Cortex of kidney (tissue), 1 donor: ENCODE measurements at places on chromosomes 2 and 18.

GRCh38 chr18:23131693-23132319 is 3.5 kb upstream of the CABLES1 start:
- no peak for DNase-seq

- no peak for DNase-seq
Measured at GRCh38 chr2:187617120-187617519, 62.9 kb upstream of the TFPI start.

DNA sequence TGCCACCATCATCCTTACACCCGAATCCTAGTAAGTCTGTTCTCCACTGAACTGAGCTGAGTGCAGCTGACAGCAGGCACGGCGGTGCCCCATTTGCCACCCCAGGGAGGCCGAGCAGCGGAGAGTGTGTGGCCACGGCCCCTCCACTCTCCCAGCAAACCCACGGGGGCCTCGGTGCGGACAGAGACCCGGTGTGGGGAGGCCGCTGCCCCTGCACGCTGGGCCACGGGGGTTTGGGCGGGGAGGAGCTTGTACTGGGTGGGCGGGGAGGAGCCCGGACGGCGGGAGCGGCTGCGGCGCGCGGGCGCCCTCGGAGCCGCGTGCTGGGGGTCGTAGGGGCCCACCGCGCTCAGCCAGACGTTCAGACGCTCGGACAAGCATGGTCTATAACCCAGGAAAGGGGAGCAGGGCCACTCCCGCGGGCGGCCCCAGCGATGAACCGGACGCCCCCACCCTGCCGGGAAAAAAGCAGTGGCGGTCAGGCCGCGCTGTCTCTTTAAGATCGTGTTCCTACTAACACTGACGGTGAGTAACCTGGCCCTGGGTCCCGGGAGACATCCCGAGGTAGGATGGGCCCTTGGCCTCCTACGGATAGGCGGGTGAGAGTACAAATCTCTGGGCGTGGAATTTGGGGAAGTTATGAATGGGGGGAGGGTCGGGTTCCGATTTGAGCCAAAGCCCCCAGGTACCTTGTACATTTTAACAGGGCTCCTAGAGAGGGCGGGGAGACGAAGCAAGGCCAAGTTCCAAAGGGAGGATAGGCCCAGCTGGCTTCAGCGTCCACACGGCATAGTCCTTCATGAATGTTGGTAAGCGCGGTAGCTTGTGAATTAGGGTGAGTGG is at the start of gene ITPRIPL1:
Gene ITPRIPL1, plus strand, starts transcription at position 277 of the 843 bp plus-strand sequence. Its CDS starts 523 bp downstream, at position 800.
- no peak for DNase-seq

GRCh38 chr2:236604575-236605344 is 35.1 kb downstream of the ACKR3 start:
- no peak for DNase-seq

GRCh38 chr2:29655391-29656086 is 265.8 kb downstream of the ALK start:
- no peak for DNase-seq

DNA sequence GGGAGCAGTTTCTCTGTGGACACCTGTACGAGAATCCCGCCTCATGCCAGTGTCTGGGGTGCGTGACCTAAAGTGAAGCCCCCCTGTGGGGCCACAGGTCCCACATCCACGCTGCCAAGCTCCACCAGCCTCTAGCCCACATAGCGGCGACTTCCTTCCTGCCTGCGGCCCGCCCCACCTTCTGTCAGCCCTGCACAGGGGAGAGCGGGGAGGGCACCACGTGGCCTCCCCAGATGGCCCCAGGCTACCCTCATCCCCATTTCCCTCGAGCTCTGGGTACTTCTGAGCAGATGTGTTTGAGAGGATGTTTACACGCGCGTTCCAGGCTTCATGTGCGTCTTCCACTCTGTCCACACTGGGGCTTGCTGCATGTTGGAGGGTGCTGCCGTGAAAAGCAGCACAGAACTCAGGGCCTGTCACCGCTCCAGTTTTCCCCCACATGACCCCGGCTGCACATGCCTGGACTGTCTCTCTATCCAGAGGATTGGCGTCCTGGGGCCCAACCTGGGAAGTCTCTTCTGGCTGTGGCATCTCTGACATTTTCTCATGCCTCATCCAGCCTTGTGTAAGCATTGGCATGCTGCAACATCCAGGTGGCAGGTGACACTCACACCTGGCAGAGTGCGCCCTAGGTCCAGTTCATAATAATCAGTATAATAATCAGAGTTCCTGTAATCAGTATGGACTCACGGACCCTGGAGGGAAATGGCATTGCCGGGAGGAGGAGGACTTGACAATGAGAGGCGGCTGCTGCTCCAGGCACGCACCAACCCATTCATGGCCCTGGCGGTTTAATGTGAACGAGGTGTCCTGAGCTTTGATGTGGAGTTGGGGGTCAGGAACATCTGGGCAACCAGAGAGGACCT is 146.3 kb upstream of the TWIST2 start:
- no peak for DNase-seq

GRCh38 chr2:52498077-52498750 is 1269.4 kb upstream of the CHAC2 start:
- no peak for DNase-seq

GRCh38 chr2:45227347-45227746 is 218.1 kb upstream of the SIX2 start:
- no peak for DNase-seq

DNA sequence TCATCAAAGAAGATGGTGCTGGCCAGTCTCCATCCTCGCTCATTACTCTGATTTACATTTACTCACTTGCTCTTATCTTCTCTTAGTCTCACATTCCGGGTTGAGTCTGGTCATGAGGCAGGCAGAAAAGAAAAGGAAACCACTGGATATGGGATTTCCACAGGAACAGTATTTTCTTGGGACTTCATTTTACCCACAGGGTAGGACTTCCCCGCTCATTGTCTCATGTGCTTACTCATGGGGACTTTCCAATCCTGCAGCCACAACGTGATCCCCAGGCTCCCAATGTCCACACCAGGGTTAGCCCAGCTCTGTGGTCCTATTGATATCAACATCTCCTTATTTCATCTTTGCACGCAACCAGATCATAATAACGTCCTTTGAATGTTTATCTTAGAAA is 373.8 kb downstream of the TMEM182 start:
- no peak for DNase-seq

DNA sequence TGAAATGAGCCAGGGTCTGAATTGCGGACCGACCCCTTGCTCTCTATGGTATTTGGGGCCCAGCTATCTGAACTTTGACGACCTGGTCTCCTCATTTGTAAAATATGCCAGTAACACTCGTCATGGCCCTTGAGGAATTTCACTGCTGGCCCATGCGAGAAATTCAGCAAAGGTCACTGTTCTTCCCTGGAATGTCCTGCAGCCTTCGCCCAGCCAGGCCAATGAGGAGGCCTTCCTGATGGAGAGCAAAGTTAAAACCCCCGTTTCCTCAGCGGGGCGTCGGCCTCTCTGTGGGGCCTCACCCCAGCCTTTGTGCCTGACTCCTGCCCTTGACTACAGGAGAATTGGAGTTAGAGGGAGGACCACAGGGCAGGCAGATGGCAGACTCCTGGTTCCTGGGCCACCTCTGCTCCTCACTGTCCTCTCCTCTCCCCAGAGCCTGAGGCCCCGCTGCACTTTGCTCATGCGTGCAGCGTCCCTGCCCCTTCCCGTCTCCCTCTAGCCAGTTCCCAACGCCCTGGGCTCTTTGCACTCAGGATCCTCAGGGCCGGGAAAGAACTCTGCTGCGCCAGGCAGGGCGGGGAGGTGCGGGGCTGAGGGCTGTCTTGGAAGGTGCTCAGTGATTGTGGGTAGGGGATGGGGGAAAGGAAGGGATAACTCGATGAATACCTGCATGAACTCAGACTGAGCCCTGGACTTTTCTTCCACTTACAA is 257.0 kb upstream of the RAB6C start:
- DNase-seq = no peak

GRCh38 chr18:58497845-58498244 is 131.0 kb downstream of the ALPK2 start:
- DNase-seq = no peak

- no peak for DNase-seq
Measured at GRCh38 chr18:1710114-1710513, 805.4 kb downstream of the ADCYAP1 start.

- DNase-seq = no peak
Measured at GRCh38 chr18:382423-382984, 114.7 kb upstream of the THOC1 start.

DNA sequence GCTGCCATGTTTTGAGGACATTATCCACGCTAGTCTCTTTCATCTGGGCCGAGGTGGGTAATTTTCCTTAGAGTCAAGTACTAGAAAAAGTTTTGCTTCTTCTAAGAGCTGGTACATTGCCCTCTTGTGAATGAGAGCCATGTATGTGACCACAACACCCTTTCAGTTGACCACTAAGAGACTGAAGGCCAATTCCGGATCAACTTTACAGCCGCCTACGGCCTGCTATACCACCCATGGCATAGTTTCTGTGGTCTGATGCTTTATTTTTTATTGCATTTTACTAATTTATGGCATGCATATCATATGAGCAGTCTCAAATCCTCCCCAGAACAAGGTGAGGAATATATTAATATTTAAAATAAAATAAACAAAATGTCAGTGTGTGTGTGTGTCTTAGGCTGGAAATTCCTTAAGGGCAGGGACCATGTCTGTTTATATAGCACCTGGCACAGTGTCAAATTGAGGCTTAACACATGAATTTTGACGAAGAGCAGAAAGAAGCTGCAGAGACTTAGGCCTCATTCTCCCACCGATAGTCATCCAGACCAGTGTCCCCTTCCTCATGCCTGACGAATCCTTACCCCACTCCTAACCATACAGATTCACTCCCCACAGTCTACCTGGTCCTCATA is 35.4 kb downstream of the PSD4 start:
- no peak for DNase-seq

DNA sequence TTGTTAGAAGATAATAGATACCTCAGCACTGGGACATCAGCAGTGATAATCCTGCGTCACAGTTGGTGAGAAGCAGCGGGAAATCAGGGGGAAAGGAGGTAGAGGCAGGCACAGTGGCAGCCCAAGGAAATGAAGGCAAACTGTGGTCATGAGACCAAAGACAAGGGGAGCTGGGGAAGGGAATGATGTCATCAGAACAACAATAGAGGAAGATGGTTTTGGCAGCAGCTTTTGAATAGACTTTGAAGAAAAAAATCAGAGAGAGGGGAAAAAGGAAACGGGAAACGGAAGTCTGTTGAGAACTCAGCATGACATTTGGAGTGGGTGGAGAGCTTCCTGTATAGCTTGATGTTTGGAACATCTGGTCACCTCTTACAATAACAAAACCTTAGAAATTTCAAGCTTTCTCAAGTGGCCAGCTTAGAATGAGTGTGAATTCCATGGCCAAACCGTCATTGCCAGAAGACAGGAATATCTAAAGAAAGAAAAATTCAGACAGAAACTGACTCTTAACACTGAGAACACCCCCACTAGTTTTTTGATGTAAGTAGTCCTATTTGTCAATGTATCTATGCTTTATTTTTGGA is 18.4 kb upstream of the YES1 start:
- no peak for DNase-seq

DNA sequence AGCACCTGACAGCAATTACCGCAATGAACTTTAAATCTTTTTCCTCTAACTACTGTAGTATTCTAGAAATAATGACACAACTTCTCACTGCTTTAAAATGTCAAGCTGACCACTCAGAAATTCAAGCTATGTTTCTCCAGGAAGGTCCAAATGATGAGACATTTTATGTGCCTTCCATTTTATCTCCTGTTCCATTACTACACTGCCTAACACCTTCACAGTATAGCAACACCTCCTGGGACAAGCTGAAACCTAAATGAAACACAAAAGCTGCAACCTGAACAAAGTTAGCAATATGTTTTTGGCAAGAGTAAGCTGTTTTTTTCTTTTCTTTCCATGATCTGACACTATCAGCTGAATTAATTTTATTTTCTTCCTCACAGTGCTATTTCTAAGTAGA is 81.9 kb downstream of the IKZF2 start:
- no peak for DNase-seq

DNA sequence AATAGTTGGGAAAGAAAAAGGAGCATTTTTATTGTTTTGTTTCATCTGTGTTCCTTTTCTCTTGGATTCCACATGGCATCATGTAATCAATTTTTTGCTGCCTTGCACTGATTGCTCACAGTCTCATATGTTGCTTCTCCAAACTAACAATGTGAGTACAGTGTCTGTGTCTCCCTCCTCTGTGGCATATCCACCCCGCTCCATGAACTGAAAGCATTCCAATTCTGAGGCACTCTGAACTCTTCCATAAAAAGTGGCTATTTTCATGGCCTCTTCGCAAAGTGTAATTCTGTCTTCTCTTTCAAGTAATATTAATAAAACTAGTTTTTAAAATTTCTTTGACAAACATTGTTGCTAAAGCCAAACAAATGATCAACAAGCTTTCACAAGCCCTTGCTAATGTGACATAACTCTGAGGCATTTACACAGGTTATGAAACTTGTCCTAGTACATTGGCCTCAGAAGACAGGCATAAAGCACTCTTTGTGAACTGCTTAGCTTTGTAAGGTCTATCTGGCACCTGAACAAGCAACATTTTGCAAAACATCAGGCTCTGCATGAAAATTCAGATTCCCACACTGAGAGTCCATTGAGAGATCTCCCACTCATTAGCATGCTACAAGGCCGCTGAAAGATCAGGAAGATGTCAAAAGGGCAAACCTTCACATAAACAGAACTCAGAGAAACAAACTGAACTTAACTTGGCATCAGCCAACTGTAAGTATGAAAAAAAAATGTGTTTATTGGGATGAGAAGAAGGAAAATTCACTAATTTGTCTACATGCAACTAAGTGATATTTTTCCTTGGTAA is 33.0 kb downstream of the GPR75 start:
- DNase-seq = no peak

DNA sequence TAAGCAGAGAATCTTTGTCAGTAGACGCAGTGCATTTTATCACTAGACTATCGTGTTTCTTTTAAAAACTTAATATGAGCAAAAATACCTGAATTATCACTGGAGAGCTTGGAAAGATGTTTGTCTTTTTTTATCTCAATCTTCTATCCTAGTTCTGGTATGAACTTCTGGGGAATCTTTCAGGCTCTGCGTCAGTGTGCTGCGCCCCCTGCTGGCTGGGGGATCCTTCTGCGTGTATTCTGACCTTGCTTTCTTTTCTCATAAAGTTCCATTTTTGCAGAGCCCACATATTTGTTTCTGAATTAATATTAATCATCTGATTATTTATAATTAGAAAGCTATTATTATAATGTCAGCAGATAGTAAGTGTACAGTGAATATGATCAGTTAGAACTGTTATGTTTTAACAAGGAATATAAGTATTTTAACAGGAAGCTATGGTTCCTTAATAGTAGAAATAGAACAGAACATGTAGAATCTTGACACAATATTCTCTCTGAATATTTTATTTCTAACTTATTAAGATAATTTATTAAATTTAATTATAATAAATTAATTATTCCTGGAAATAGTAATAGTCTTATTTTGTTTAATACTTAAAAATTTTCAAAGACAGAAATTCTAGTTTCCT is 945.0 kb upstream of the CRIM1 start:
- no peak for DNase-seq

GRCh38 chr2:197931661-197932312 is 127.4 kb downstream of the PLCL1 start:
- DNase-seq = no peak

- no peak for DNase-seq
Measured at GRCh38 chr18:74353169-74353775, 37.6 kb downstream of the C18orf63 start.
